Mesenteric fat pad (tissue), 1 donor: ENCODE measurements at places on chromosomes 7 and 10. TPM values are rescaled to one million over a fixed set of nuclear protein-coding genes. Genes with fewer than 3 reads are reported as not detected.
A peak's percentile ranks its signal among the peaks of the same experiment; 100 is the strongest.

DNA sequence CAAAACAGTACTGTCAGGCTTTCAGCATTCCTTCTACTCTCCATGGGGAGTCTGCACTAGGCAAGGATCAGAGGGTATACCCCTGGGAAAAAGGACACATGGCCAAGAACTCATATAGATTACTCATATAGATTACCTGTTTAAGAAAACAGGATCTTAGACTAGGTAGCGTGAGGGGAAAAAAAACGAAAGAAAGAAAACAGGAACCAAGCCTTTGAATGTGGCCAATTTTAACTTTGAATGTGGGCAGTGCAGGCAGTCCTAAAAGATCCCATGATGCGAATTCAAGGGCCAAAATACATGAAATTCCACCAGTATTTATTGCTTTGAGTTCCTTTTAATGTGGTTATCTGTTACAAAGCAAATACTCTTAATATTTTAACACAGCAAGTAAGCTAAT lies 108.6 kb upstream of the TAC1 start:
- no peak for DNase-seq

DNA sequence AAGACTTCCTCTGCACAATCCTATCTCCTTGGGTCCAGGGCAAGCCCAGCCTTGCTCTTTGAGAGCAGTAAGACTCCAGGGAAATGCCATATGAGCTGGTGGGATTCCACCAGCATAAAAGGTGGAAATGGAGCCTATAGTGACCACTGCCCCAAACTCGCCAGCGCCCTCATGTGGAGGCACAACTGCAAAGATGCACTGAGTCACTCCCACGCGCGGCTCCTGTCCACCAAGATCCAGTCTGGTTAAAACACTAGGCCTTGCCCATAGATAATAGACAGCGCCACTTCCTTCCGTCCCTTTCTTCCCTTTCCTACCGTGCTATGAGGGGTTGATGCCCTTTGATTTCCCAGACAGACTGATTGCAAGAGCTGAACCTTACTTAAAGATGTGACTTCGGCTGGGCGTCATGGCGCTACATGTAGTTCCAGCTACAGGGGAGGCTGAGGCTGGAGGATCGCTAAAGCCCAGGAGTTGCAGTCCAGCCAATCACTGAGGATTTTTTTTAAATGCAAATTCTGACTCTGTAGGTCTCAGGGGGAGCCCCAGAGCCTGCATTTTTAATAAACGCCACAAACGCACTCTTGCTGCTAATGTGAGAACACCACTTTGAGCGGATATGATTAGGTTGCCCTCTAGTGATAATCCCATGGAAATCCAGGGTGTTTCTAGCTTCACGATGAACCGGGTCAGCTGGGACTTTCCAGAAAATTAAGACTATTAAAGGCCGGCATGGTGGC lies 136.5 kb downstream of the EPC1 start:
- DNase-seq = no peak

GRCh38 chr7:77430927-77431326 lies 14.8 kb upstream of the GSAP start:
- DNase-seq = no peak

DNA sequence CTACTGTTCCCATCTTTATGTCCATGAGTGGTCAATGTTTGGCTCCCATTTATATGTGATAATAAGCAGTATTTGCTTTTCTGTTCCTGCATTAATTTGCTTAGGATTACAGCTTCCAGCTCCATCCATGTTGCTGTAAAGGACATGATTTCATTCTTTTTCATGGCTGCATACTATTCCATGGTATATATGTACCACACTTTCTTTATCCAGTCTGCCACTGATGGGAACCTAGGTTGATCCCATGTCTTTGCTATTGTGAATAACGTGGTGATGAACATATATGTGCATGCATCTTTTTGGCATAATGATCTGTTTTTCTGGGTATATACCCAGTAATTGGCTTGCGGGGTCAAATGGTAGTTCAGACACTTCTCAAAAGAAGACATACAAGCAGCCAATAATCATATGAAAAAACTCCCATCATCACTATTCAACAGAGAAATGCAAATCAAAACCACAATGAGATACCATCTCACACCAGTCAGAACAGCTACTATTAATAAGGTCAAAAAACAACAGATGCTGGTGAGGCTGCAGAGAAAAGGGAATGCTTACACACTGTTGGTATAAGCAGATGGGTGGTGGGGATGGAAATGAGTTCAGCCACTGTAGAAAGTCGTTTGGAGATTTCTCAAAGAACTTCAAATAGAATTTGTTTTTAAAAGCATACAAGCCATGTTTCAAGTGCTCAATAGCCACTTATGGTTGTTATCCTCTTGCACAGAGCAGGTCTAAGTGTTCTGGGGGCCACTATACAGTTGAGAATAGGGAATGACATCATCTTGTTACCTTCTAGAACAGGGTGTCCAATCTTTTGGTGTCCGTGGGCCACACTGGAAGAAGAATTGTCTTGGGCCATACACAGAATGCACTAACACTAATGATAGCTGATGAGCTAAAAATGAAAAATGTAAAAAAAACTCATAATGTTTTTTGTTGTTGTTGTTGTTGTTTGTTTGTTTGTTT lies 23.2 kb upstream of the SDK1 start:
- no peak for DNase-seq

DNA sequence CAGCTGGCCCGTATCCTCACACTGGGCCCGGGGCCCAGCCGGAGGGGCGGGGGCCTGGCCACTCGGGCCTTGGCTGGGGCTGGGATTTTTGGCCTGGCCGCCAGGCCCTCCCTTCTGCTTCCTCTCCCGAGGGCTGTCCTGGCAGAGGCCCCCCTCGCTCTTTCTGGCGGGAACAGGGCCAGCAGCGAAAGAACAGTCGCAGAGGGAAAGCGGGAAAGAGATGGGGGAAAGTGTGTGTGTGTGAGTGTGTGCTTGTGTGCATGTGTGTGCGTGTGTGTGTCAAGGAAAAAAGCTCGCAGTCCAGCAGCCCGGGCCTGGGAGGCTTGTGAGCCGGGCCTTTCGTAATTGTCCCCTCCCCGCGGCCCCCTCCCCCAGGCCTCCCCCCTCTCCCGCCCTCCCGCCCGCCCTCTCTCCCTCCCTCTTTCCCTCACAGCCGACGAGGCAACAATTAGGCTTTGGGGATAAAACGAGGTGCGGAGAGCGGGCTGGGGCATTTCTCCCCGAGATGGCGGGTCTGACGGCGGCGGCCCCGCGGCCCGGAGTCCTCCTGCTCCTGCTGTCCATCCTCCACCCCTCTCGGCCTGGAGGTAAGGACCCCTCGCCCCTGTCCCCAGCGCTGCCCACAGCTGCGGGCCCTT lies at the start of gene ELN:
Gene ELN (plus strand): TSS at position 491 of the 638 bp plus-strand sequence. CDS start 15 bp downstream, at position 506.
- DNase-seq = peak; percentile 93

DNA sequence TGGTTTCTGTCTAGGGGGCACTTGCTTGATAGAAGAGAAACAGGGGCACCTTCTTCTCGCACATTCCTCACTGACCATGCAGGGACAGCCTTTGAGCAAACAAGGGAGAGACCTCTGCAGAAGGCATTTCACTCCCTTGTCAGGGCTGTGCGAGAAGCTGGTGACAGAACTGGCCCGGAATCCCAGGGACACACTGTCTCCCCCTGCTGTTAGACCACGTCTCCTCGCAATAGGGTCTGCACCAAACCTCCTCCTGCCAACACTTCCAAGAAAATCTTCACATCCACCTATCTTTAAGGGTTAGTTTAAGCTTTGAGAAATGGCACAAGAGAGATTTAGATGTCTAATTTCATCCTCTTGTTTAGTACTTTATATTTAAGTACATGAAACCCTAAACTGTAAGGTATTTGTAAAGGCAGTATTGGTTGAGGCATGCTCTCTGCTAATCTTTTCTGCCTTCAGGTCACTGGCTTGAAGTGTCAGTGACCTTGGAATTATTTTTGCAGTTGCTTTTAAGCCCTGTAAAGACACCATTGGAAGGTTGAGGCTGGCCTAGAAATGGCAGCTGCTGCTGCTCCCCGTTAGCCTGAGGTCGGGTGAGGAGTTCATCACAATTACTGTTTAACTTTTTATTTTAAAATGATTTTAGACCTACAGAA lies 37.0 kb downstream of the RBM20 start:
- no peak for DNase-seq

DNA sequence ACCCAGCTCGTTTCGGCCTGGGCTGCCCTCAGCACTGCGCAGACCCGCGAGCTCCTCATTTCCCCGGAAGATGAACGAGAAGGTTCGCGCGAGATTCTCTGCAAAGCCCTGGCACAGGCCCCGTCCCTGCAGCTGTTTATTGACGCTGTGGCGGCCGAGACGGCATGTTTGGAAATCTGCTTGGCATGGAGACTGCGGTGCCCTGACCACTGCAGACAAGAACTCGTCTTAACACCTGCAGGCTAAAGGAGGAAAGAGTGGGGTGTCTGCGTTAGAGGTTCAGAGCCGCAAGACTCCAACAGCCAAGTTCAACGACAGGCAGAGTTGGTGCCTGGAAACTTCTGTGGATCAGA lies 125.6 kb downstream of the DNAJB6 start:
- DNase-seq = peak; percentile 71

- DNase-seq = no peak
Observed at GRCh38 chr7:50641442-50642405, 76.5 kb upstream of the DDC start.

DNA sequence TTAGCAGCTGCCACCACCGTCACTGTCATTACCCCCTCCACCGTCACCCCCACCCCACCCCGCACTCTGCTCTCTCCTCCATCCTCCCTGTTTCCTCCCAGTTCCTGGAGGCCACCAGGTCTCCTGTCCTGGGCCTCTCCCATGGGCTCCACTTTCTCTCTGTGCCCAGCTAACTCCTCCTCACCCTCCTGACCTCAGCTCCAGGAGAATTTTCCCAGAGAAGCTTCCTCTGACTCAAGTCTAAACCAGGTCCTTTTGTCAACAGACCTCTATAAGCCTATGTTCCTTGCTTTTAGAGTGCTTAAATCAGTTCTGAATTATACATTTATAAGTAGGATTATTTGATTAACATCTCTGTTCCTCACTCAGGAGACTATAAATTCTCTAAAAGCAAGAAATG lies 150.0 kb downstream of the ARHGAP12 start:
- DNase-seq = no peak

DNA sequence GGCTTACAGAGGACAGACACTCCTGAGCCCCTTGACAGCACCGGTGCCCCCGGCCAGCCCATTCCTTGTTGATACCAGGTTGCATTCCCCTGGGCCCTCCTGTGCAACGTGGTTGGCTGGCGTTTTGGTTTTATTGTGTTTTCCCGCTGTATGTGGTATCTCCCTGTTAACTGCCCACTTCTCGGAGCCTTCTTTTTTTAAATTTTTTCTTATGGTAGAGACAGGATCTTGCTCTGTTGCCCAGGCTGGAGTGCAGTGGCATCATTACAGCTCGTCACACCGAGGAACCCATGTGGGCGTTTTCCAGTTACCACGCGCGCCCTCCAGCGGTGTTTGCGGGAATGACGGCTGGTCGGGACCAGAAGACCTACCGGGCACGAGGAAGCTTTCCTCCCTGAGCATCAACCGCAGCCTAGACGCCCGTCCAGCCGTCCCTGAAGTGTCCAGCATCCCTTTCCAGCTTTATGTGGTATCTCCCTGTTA lies 16.9 kb upstream of the ZFAND2A start:
- DNase-seq = no peak

DNA sequence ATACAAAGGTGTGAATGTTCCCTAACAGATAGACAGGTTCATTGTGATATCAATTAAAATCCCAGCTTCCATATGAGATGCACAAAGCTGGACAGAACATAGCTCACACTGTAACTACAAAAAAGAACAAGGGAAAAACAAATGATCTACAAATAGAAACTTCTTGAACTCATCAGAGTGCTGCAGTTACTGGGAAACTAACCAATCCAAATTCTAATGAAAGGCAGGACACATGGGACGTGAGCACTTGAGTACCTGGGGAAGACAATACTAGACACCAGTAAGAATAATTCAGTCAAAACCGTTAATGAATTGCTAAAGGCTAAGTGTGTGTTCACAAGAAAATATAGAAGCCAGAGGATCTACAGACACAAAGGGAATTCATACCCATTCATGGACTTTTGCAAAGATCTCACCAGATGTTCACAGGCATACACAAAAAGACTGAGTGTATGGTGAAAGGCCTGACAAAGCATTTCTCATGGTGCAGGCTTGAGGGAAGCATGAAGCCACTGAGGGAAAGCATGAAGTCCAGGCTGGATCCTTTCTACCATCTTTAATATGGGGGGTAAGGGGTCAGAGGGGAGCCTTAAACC lies 7.8 kb upstream of the GPR22 start:
- DNase-seq = no peak

DNA sequence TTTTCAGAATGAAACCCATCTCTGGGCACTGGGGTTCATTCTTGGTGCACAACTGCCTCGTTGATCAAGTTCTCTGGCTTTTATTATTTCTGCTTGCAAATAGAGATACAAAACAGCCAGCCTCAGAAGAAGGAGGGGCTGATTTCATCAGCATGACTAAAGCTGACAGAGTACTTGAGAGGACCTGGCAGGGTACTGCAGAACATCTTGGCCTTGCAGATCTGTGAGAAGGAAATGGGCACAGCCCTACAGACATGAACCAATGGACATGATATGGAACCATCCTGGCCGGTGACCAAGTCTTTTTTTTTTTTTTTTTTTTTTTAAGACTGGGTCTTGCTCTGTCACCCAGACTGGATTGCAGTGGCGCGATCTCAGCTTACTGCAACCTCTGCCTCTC lies 240.6 kb downstream of the VTI1A start:
- DNase-seq = no peak

- DNase-seq = no peak
Observed at GRCh38 chr10:52229291-52229931, 84.7 kb upstream of the DKK1 start.

DNA sequence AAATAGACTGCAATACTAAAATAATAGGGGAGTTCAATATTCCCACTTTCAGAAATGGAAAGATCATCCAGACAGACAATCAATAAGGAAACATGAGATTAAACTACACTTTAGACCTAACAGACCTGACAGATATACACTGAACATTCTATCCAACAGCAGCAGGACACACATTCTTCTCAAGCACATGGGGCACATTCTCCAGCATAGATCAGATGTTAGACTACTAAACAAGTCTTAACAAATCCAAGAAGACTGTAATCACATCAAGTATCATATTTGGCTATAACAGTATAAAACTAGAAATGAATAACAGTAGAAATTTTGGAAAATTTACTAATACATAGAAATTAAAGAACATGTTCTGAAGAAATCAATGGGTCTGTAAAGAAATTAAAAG lies 458.9 kb upstream of the ANKRD30A start:
- no peak for DNase-seq

GRCh38 chr7:18995270-18995671 lies 122.2 kb downstream of the TWIST1 start:
- no peak for DNase-seq

GRCh38 chr10:101766753-101767599 lies 8.9 kb downstream of the FGF8 start:
- peak; percentile 86 for DNase-seq

- DNase-seq = no peak
Observed at GRCh38 chr7:1545417-1546246, 10.4 kb downstream of the TMEM184A start.

- DNase-seq = peak; percentile 60
Observed at GRCh38 chr7:155996718-155997280, 184.5 kb upstream of the SHH start.

- DNase-seq = no peak
Observed at GRCh38 chr7:6443372-6443941, 4.3 kb downstream of the DAGLB start.

- peak; percentile 71 for DNase-seq
Observed at GRCh38 chr7:44521347-44522095, 19.6 kb downstream of the NPC1L1 start.

Gene JCAD
- total RNA-seq = 31.7 TPM

Gene PLCE1
- 5.7 TPM for total RNA-seq

Gene ITIH5
- 439 TPM for total RNA-seq

Gene CYP3A5
- total RNA-seq = 96.8 TPM

Gene DIP2C
- total RNA-seq = 38.5 TPM

Gene RARRES2
- 210 TPM for total RNA-seq

Gene CH25H
- total RNA-seq = 4.8 TPM

Gene GARIN1A
- 10.2 TPM for total RNA-seq

Gene ZP3
- total RNA-seq = 0.87 TPM
